LHCN-M2 (cell line): ENCODE measurements at places on chromosomes 16 and 17.

DNA sequence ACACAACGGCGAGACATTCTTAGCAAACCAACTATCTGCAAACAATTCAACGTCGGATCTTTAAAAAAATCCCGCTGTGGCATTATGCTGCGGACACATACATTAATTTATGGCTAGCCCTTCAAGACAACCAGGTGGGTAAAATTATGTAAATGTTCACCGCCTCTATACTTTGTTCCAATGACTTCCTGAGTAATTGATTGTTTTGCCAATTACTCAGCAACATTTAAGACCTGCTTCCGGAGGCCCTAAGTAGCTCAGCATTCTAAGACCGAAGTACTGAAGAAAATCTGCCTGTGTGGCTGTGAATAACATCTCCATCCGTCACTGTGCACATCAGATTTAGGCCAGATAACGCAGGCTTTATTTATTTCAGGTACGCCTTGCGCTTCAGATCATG is 23.3 kb downstream of the QPRT start:
- DNase-seq: no peak

GRCh38 chr16:64280317-64280716 is 841.5 kb downstream of the CDH11 start:
- DNase-seq: no peak

GRCh38 chr17:36907407-36907806 is 29.9 kb upstream of the LHX1 start:
- DNase-seq: no peak

DNA sequence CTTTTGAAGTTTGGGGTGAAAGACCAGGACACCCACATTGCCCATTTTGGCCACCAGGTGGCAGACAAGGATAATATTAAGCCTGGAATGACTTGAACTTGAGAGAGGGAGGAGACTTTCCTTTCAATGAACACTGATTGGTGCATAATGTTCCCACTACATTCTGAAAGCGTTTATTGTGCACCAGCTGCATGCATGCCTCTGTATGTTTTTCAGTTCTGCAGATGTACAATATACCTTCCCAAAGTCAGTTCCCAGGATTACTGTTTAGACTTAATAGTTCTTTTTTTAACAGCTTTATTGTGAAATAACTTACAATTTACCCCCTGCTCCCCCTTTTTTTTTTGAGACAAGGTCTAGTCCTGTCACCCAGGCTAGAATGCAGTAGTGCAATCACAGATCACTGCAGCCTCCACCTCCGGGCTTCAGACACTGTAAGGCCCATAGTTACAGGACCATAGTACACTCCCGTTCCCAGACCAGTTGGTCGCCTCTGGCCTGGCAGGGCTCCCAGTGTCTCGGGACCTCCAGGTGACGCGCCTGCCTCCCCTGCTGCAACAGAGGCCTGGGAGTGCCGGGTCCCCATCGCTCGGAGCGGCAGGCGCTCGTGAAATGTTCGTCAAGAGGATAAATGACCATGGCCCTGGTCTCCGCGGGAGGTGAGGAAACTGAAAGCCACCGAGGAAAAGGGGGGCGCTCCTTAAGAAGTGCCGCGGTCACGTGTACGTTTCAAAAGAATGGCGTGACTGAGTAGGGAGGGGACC is 12.2 kb downstream of the CES2 start:
- DNase-seq: peak; percentile 85

GRCh38 chr16:86836503-86837129 is 258.3 kb downstream of the FOXL1 start:
- DNase-seq: peak; percentile 83

- DNase-seq: peak; percentile 18
These were observed 32.2 kb downstream of the ELAC2 start for GRCh38 chr17:12985431-12986293.

DNA sequence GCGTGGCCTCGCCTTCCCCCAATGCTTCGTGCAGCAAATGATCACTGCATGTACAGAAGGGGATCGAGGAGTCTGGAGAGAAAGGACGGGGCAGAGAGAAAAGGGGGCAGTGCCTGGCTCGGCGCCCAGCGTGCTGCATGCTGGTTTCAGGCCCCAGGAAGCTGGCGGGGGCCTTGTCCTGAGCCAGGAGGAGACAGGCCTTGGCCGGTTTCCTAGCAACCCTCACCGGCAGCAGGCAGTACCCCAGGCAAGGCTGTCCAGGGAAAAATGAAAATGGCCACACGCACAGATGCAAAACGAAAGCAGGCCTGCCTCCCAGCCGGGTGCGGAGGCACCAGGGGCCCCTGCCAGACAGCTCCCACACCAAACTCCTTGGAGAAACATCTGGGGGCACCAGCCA is 126.3 kb downstream of the ZFHX3 start:
- DNase-seq: no peak

- DNase-seq: no peak
These were observed 93.0 kb downstream of the SKAP1 start for GRCh38 chr17:48336986-48337385.

DNA sequence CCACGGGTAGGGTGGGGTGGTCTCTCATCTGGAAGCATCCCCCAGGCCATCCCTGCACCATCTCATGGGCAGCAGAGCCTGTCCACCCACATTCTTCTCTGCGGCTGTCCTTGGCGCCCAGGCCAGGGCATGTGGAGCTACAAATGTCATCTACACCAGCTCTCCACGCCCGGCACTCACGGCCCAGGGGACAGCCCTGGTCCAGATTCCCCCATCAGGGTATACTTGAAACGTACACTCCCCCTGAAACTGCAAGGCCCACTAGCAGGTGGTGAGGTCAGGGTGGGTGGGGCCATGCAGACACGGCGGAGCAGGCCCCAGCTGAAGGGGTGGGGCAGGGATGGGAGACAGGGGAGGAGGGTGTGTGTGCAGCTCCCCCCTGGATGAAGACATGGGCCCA is 3.2 kb upstream of the SOX8 start:
- DNase-seq: no peak

- peak; percentile 55 for DNase-seq
These were observed at the start of gene VTN for GRCh38 chr17:28370035-28370743. Gene VTN, minus strand, starts transcription at chr17:28370307. Its CDS starts 104 bp downstream, at chr17:28370203.

- no peak for DNase-seq
These were observed 28.1 kb upstream of the ADAMTS18 start for GRCh38 chr16:77462894-77463293.

GRCh38 chr17:6187836-6188235 is 117.7 kb downstream of the WSCD1 start:
- DNase-seq: no peak

GRCh38 chr17:29560316-29560715 is 6.5 kb downstream of the ABHD15 start:
- no peak for DNase-seq

GRCh38 chr16:90037276-90037675 is 18.0 kb upstream of the DBNDD1 start:
- no peak for DNase-seq

DNA sequence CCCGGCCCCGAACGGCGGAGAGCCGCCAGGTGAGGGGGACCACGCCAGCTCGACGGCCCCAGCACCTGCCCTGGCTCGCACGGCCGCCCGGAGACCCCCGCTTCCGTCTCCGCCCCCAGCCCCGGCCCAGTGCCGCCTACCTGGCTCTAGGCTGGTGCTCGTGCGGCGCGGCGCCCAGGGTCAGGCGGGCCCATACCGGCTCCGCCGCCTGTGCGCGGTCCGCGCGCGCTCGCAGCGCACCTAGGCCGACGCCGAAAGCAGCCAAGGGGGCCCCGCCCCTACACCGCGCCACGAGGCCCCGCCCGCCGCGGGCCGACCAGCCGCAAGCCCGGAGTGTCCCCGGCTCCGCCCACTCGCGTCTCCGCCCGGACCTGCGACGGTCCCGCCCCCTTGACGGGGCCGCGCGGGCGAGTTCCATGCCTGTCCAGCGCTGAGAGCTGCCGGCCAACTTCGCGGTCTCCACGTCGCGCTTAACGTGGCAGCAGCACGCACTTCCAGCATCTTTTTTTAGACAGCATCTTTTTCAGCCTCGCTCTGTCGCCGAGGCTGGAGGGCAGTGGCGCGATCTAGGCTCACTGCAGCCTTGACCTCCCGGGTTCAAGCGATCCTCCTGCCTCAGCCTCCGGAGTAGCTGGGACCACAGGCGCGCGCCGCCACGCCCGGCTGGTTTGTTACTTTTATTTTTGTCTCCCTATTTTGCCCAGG is at the start of gene SLC25A39:
SLC25A39 (minus strand) TSS at position 253 of the 705 bp plus-strand sequence. CDS start 1,261 bp downstream, outside the sequence.
- DNase-seq: peak; percentile 87

- peak; percentile 12 for DNase-seq
These were observed 342.2 kb upstream of the DYNLRB2 start for GRCh38 chr16:80198311-80199299.

DNA sequence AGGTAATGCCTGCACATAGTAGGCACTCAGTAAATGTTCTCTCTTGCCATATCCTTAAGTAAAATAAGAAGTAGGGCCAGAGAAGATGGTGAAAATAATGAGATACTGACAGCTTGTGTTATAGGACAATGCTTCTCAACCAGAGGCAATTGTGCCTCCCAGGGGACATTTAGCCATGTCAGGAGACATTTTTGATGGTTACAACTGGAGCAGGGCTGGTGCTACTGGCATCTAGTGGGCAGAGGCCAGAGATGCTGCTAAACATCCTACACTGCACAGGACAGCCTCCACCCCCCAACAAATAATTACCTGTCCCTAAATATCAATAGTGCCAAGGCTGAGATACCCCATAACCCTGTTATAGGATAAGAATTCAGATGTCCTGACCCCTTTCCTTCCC is 1.7 kb downstream of the RAD51D start:
- peak; percentile 76 for DNase-seq

DNA sequence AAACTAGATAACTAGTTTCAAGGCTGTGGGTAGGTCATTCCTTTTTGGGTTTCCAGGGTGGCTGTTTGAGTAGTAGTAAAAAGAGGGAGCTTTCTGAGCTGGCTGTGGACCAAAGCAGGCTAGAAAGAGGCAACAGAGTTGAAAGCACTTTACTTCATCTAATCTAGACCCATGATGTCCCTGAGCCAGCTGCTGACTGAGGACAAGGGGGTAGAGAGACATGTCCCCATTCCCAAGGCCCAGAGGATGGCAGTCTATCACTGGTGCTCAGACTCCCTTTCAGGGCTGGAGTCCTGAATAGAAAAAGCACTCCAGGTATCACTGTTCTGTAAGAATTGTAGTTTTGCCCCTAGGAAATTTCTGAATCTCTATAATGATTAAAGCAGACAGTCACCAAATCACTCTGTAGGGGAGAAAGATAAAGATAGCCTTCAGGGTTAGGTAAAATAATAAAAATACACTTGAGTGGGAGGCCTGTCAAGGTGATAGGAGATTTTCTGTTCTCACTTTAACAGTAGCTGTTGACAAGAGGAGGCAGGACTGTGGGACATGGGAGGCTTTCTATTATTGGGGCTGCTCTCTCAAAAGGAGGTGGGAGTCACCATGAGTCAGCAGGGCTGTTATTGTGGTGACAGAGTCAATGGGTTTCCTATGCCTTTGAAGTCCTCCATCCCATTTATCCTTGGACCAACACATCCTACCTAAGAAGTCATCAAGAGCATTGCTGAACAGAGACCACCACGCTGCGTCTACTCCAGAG is 190.2 kb upstream of the MPHOSPH6 start:
- DNase-seq: no peak

DNA sequence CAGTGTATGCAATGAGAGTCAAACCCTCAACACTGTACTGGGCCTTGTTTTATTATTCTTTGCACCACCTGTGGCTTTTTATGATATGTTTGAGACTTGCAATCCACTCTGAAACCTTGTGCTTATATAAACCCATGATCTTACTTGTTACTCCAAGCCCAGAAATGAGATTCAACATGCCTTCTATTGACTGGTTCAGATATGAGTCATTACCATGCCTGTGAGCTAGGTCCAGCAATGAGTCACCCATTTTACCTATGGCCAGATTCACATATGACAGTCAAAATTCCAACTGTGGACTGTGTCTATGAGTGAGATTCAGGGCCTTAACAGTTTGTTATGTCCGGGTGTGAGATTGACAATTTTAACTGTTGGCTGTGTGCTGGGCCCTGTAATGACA is 1846.1 kb downstream of the TP53TG3F start:
- no peak for DNase-seq

DNA sequence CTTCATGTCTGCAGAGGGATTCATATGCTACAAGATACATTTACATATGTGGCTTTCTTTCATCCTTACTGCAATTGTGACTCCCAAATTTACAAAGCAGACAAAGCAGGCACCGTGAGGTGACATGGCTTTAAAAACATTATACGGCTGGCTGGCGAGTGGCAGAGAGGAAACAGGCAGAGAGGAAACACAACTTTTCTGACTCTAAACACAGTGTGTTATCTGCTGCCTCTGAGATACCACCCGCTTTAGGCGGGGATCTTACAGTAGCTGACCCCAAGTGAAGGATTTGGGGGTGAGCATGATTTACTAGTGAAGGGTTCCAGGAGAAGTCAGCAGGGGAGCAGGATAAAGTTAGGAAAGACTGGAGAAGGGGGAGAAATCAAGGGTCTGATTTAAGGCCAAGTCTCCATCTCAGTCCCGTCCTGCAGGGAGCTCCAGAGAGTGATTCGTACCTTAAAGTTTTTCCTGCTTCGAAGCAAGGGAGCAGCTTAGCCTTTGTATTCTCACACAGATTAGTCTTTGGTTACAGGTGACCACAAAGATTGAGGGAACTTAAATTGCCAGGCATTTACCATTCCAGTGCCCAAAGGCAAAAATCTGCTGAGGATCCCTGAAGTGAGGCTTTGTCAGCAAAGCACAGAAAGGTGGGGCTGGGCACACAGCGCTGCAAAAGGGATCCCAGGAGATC is 355.0 kb downstream of the GRIN2A start:
- no peak for DNase-seq

DNA sequence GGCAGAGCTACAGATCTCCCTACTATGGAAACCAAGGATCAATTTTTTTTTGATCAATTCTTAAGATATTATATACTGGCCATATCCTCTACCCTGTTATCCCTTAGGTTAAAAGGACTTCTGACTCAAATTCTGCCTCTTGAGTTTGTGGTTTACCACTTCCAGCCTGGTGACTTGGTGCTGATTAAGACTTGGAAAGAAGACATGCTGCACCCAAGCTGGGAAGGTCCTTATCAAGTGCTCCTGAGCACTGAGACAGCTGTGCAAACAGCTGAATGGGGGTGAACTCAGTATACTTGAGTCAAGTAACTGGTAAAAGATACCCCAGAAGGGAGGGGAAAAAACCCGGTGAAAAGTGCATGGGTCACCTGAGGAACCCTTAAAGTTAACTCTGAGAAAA is 20.5 kb upstream of the SPACA3 start:
- peak; percentile 98 for DNase-seq

- peak; percentile 30 for DNase-seq
These were observed 21.5 kb downstream of the GPR179 start for GRCh38 chr17:38322156-38322779.

GRCh38 chr16:35431829-35432663 is 1972.6 kb downstream of the TP53TG3F start:
- DNase-seq: no peak

GRCh38 chr17:69540356-69540755 is 125.9 kb downstream of the MAP2K6 start:
- no peak for DNase-seq
